Renal cortex interstitium (tissue), 15 donors: ENCODE measurements at places on chromosomes 1 and 21.
A peak's percentile ranks its signal among the peaks of the same experiment; 100 is the strongest.

DNA sequence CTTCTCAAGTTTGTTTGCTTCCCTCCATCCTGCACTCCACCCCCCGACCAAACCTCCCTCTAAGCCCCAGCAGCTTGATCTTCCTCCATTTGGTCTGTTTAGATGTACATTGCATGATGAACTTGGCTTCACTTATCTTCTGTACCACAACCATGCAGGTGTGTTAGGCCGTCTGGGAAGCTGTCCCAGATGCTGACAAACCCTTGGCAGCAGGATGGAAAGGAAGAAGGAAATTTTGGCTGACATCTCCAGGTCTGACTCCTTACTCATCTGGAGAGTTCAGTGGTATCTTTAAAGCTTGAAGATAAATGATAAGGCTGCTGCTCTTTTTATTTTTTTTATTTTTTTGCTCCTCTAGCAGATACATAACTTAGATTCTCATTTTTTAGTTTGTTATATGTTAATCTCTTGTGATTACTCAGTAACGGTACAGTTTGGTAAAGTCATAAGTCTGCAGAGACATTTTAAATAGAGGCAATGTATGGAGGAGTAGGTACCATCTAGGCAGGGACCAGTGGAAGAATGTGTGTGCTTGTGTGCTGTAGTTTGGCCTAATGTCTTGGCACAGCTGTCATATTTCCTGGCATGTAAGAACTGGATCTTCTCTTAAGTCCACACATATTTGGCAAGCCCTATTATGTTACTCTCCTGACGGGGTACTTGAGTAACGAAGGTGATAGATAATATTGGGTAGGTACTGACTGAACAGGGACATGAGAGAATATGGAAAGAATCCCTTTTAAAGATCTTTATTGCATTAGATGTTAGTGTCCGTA lies 79.7 kb downstream of the CACHD1 start:
- no peak for DNase-seq

DNA sequence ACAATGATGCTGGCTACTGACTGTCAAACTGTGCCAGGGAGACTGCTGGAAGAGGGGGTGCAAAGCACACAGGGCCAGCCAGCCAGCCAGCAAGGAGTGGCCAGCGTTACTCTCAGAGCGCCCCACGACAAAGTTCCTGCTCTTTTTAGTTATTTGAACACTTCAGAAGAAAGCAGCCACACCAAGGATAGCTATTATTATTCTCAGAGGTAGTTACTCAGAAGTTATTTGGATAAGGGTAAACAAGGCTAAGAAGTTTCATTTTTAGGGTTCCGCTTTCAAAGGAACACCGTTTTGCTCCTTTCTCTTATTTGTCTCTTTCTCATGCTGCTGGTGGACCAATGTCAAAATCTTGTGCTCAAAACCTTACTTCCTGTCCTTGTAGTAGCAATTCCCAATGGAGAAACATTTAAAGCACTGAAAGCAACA lies 59.9 kb downstream of the VANGL2 start:
- DNase-seq, result no peak

GRCh38 chr1:983798-984475 lies 2.0 kb upstream of the PERM1 start:
- DNase-seq, result no peak

- DNase-seq, result no peak
These were observed 8.1 kb downstream of the NIBAN1 start for GRCh38 chr1:184965944-184966860.

DNA sequence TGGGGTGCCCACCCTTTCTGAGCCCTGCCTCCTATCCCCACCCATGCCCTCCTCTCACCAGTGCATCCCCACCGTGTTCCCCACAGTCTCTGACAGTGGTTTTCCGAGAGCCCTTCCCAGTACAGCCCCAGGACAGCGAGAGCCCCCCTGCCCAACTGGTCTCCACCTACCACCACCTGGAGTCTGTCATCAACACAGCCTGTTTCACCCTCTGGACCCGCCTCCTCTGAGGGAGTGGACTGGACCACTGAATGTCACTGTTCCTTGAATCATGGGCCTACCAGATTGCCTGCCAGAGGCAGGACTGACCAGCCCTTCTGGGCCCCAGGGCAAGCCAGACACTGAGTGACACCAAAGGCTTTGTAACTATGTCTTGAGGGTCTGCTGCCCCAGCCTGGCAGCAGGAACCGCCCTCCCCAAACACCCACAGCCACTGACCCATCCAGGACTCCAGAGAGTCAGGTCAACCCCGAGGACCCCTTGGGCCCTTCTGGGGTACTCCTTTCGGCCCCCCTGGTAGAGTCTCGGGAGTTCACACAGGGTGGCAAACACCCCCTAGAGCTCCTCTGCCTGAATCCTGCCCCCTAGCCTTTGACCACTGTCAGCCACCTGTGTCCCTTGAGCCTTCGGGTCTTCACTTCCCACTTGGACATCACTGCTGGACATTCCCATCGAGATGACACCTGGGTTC lies 3.3 kb downstream of the HYI start:
- no peak for DNase-seq

DNA sequence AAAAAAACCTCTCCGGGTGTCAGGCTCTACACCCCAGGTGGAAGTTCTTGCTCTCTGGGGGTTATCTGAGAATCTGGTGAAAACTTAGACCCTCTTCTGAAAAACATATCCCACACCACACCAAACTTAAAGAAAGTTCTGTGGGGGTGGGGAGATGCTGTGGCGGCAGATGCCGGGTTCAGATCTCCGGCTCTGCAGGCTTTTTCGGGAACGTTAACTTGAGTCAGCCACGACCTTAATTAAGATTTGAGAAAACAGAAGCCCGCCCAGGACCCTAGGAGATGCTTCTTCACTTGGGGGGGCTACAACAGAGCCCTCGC lies 2.3 kb downstream of the RCC2 start:
- DNase-seq, result no peak

- DNase-seq, result no peak
These were observed 42.2 kb downstream of the ECE1 start for GRCh38 chr1:21247892-21248715.

GRCh38 chr1:23422941-23423340 lies 1.6 kb downstream of the TCEA3 start:
- DNase-seq, result no peak

GRCh38 chr1:143497374-143497747 lies 474.4 kb downstream of the FAM72C start:
- DNase-seq, result no peak

DNA sequence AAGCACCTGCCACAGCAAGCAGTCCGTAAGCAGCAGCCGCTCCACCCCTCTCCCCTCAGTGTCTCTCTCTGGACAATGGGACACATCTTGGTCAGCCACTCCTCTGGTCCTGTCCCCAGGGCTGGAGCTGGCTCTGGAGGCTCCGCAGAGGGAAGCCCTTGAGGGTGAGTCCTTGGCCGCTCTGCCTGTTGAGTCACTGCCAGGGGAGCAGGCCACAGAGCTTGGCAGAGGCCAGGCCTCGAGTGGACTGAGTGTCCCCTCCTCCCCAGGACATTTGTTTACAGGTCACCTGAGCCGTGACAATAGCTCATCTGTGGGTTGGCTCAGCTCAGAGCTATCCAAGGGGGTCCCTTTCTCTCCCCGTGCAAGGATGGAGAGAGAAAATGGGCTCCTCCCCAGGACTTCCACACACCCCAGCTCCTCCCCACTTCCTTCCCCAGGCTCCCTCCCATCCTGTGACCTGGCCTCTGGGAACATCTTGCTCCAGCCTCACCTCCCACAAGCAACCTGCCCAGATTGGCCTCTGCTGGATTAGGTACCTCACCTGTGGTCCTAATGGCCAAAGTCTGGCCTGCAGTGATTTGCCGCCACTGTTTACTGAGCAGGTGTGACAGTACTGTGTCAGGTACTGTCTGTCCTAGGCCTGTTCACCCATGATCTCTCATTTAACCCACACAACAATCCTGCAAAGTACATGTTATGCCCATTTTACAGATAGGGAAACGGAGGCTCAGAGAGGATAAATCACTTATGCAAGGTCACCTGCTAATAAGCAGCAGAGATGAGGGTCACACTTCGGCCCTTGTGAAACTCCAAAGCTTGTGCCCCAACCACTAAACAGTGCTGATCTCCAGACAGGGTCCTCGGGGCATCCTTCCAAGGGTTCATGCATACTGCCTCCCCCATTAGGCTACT lies 4.8 kb downstream of the FAM131C start:
- no peak for DNase-seq

GRCh38 chr1:2372551-2373490 lies 18.5 kb downstream of the MORN1 start:
- DNase-seq, result no peak

DNA sequence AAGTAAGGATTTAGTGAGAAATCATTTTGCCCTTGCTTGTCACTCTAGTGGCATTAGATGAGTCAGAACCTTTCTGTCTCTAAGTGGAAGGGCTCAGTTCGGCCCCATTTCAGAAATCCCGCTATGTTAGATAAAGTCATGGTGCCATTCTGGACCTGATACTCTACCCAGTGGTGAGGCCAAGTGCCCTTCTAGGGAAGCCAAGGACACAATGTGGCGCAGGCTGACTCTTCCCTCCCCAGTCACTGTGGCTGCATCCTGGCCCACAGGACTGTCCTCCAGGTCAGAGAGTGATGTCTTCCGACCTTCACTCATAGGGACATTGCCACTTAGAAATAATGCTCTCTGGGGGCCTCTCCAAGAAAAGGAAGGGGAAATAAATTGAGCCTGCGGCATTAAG lies 48.3 kb upstream of the MTR start:
- no peak for DNase-seq

GRCh38 chr1:204417074-204417997 lies 5.7 kb upstream of the PPP1R15B start:
- peak; percentile 31 for DNase-seq

DNA sequence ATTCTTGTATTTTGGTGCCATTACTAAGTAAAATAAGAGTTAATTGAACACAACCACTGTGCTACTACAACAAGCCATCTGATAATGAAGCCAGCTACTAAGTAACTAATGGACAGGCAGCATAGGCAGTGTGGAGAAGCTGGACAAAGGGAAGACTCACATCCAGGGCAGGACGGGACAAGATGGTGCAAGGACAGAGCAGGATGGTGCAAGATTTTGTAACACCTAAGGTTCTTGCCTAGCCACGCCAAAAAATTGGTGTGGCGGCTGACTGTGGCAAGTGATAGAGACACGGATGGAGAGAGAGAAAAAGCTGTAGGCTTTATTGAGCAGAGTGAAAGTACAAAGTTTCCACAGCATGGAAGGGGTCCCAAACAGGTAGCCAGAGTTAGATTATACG lies 114.0 kb upstream of the VANGL1 start:
- DNase-seq, result no peak

DNA sequence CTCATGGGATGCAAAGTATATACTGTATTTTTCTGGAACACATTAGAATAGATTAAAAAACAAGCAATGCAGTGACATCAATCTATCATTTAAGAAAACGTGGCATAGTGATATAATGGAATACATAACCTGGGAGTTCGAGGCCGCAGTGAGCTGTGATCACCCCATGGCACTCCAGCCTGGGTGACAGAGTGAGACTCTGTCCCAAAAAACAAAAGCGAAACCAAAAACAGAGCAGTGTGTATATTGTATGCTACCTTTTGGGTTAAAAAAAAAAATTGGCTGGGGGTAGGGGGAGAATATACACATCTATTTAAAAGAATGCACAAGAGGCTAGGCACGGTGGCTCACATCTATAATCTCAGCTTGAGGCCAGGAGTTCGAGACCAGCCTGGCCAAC lies 13.5 kb downstream of the SLC2A1 start:
- no peak for DNase-seq

GRCh38 chr1:5151511-5151910 lies 497.1 kb downstream of the AJAP1 start:
- DNase-seq, result no peak
